ENCODE measurements at places on chromosomes 5 and 9.

GRCh38 chr5:82745016-82745415, 332.2 kb downstream of the TMEM167A start:
- DNase-seq: no peak

- no peak for DNase-seq
Observed at GRCh38 chr9:116907989-116908388, 220.9 kb downstream of the TRIM32 start.

DNA sequence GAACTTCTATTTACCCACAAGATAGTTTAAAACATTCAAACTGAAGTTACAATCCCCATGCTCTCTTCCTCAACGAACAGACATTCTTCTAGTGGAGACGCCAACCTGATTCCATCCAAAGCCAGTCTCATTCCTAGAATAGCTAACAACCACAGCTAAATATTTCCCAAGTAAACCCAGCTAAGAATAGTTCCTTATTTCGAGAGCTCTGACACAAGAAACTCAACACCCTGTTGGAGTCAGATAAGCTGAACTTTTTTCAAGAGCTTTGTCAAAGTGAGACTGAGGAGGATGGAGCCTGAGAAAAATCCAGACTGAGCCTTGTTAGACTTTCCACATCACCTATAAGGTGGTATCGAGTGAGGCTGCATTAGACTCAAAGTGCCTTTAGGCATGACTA, 56.7 kb upstream of the RPS23 start:
- DNase-seq: no peak

GRCh38 chr5:140223567-140223966, 48.6 kb downstream of the CYSTM1 start:
- no peak for DNase-seq

- no peak for DNase-seq
Observed at GRCh38 chr5:87746341-87746740, 333.6 kb upstream of the CCNH start.

GRCh38 chr5:178307267-178308045, 74.9 kb upstream of the PHYKPL start:
- no peak for DNase-seq

DNA sequence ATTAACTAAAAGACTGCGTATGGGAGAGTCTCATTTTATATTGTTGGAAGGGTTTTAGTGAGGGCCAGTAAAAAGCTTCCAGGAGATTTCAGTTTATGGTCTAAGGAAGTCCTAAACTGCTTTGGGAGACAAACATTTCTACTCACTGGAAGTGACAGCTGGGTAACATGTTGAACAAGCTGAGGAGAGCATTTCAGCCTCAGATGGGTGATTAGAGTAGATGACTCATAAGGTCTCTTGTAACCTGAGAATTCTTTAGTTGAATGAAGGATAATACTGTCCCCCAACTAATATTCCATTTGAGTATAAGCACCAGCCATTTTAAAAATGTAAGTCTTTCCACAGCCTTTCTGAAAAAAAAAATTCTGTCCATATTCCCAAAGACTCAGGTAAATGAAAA, 218.0 kb upstream of the C9orf72 start:
- DNase-seq: no peak

Data from activated naive CD4-positive, alpha-beta T cell (primary cell).